ENCODE measurements at places on chromosomes 4 and X. TPM values are rescaled to one million over a fixed set of nuclear protein-coding genes. Genes with fewer than 3 reads are reported as not detected.

- no peak for DNase-seq
These were observed 44.8 kb downstream of the SPANXN3 start for GRCh38 chrX:143472347-143472938.

The FGF13 gene
- not detected for total RNA-seq

DNA sequence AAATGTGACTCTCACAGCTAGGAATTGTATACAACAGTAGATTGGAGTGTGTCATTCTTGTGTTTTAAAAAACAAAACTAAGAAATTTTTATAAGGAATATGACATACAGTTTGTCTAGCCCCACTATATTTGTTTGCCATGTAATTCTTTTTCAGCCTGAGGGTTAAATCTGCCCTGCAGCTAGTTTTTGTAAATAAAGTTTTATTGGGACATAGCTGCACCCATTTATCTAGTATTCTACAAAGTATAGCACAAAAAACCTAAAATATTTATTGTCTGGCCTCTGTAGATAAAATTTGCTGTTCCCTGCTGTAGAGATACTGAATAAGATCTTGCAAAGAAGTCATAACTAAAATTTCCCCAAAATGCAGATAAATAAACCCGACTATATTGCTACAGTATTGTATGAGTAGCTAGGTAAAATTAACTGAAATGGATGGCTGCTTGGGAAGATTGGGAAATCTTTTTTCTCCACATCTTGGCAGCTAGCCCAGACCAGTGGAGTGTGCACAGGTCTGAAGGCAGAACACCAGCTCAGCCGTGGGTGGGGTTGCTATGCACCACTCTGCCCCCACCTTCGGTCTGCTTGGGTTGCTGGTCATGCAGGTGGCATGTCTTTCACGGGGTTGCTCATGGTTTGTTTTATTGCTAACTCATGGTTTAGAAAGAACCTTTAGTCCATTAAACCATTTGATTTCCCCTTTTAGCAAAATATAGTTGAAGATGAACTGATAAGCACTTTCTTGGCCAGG lies 127.9 kb downstream of the KLHL8 start:
- peak; percentile 98 for DNase-seq

The TXK gene
- total RNA-seq: 0.17 TPM

DNA sequence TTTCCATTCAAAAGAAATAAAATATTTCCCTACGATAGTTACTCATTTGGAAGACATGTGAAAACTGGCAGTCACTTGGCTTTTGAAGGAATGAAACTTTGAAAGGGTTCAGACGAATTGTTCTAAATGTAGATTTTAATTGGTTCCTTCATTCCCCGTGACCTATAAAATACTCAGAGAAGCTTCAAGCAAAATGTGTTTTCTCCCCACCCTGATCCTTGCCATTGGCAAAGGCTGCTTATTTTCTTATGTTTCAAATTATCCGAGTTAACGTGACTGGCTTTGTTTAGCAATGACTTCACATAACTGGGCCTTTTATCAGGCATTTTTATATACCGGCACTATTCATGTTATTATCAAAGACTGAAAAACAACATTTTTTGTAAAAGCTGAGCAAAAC lies 204.1 kb upstream of the NEIL3 start:
- DNase-seq: no peak

The SOD3 gene
- 0.17 TPM for total RNA-seq

- no peak for DNase-seq
These were observed 877.0 kb upstream of the GRID2 start for GRCh38 chr4:91426725-91427124.

The ABLIM2 gene
- total RNA-seq: 0.32 TPM

DNA sequence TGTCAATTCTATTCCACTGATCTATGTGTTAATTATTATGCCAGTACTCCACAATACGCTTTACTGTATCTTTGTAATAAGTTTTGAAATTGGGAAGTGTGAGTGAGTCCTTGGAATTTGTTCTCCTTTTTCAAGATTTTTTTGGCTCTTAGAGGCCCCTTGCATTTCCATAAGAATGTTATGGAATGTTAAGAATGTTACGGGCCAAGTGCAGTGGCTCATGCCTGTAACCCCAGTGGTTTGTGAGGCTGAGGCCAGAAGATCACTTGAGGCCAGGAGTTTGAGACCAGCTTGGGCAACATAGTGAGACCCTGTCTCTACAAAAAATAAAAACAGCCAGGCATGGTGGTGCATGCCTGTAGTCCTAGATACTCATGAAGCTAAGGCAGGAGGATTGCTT lies 167.6 kb upstream of the CXorf66 start:
- no peak for DNase-seq

The NXF3 gene
- total RNA-seq: 0.17 TPM

- peak; percentile 86 for DNase-seq
These were observed 1.2 kb upstream of the CDK16 start for GRCh38 chrX:47217121-47217851.

The ABCG2 gene
- 2.5 TPM for total RNA-seq

The BTC gene
- 2.5 TPM for total RNA-seq

DNA sequence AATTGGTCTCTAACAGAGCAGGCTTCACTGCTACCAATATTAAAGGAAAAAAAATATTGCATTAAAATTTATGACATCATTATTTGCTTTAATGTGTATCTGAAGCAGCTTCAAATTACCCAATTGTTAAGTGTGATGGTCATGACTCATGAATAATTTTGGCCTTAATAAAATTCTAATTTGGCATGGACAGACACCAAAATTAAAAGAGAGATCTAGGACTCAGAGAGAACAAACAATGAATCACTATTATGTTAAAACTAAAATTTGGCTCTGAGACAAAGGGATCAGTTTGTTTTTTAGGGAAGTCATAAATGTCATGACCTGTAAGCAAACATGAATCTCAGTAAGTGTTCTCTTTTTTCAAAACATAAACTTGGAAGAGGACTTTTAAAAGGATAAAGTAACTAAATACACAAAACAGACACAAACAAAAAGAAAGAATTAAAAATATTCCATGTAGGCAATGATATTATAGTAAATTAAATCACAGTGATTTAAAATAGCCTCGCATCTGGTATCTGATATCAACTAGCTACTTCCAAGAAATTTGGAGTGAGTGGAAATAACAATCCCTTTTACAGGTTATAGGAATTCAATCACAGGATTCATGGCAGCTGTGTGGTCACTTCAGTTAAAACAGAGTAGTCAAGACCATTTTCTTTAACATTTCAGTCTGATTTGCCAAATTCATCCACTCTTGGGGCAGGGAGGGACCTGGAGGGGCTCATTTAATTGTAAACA lies 11.6 kb downstream of the VEGFC start:
- DNase-seq: peak; percentile 61

DNA sequence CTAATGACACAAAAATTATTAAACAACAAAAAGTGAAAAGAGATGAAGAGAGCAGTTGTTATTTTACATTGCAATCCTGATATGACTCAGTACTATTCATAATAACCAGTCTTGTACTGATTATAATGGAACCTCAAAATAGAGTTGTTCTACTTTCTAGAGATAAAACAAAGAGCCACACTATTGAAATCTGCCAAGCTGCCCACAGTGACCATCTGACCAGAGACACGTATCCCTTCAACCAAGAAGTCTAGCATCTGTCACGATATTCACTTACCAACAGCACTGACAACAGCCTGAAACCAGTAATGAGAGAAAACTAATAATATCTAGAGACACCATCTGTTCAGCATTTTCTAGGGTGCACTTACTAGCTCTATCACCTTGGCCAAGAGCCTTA lies 466.7 kb downstream of the NKX6-1 start:
- no peak for DNase-seq

DNA sequence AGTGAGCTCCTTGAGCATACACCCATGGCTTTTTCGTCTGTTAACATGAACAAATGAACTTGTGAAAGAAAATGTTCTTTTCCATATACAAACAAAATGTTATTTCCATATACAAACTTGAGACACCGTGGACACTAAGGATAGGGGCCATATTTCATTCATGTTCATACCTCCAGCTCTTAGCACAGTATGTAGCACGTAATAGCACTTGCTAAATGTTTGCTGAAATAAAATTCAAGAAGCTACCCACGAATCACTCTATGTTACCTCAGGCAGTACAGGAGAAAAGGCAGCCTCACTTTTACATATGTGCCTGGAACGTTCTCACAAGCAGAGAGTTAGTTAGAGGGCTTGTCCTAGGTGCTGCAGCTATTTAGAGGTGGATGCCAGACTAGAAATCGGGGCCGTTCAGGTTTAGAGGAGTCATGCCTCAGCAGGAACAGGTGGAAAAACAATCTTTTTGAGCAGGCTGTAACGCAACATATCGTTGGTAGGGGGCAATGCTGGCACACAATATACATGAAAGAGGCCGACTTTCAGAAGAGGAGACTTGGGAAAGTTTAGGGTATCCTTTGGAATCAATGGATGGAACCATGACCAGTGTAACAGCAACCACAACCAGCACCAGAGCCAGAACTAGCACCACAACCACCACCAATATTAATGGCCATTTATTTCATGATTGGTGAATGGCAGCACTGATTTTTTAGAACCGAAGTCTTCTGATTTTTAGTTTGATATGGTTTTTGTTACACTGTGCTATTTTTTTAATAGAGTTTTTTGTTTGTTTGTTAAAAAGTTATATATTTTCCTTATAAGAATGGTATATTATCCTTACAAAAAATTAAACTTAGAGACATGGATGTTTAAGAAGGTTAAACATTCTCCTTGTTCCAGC lies 14.8 kb upstream of the PAQR3 start:
- DNase-seq: no peak

DNA sequence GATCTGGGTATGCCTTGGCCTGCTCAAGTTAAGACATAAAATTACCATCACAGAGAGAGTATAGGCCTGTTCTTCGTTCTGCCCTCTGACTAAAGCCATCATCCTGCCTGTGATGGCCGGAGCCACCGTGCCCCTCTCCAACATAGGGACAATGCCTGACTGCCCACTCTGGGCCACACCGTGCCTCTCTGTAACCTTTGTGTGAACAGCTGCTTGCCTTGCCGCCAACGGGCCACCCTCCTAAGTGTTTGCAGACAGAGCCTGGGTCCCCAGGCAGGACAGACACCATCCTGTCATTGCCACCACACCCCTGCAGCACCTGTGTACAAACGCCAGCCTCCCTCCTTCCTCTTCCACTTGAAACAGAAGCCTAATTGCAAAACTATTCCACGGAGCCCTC lies 298.7 kb upstream of the TENM3 start:
- no peak for DNase-seq

GRCh38 chrX:74506317-74507115 lies 85.2 kb downstream of the SLC16A2 start:
- DNase-seq: peak; percentile 2

The IQCM gene
- not detected for total RNA-seq

GRCh38 chr4:75698162-75698962 lies 25.2 kb upstream of the G3BP2 start:
- no peak for DNase-seq

GRCh38 chrX:16593801-16594200 lies 56.2 kb upstream of the S100G start:
- no peak for DNase-seq

GRCh38 chr4:15294202-15294601 lies 133.6 kb upstream of the C1QTNF7 start:
- no peak for DNase-seq

- no peak for DNase-seq
These were observed at the start of gene FAM50A for GRCh38 chrX:154443992-154444754. TSS of gene FAM50A (plus strand) at chrX:154444141. CDS start at chrX:154444236, 95 bp downstream.

DNA sequence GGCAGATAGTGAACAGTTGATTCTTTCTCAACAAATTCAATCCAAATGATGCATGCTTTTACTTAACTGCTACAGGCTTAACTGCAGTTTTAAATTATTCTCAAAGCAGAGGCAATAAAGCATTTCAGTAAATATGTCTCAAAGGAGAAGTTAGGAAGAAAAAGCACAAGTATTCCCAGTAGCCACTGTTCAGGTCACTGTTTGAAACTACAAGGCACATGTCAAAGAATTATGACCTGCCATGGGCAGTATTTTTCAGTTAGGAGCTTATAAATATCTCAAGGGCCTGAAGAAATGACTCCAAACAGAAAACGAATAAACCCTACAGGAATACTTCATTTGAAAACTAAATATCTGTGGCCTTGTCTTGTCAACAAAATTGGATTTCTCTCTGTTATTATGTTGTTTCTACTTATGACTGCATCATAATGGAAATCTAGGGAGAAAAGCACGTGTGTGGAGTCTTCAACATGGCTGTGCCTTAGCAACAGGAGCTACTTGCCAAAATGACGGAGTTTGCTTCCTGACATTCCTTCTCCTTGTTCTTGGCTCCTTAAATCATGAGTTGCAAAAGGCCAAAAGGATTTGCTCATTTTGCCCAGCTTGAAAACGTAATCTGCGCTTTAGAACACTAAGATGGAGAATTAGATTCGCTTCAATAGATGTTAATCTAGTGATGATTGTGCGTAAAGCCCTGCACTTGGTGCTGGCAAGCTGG lies 67.6 kb upstream of the GPR101 start:
- DNase-seq: no peak

GRCh38 chrX:102712216-102712966 lies at the start of gene GPRASP2:
TSS of gene GPRASP2 (plus strand) at chrX:102712448. CDS start at chrX:102714870, 2,422 bp downstream.
- DNase-seq: peak; percentile 24

DNA sequence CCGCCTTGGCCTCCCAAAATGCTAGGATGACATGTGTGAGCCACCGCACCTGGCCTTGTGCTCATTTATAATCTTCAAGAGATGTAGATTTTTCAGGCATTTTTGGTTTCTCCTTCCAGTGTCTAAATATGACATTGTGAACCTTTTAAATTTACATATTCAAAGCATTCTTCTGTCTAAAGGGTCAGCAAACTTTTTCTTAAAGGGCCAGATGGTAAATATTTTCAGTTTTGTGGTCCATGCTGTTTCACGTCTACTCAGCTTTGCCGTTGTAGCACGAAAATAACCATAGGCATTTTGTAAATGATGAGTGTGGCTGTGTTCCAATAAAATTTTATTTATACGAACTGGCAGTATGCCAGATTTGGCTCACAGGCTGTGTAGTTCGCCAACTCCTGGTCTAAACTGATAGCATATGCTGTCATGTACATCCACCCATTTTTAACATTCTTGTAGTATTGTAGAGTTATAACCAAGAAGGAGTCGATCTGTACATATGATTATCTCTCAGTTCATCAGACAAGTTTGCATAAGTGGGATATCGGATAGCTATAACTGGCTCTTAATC lies 12.7 kb upstream of the GCNA start:
- DNase-seq: no peak

DNA sequence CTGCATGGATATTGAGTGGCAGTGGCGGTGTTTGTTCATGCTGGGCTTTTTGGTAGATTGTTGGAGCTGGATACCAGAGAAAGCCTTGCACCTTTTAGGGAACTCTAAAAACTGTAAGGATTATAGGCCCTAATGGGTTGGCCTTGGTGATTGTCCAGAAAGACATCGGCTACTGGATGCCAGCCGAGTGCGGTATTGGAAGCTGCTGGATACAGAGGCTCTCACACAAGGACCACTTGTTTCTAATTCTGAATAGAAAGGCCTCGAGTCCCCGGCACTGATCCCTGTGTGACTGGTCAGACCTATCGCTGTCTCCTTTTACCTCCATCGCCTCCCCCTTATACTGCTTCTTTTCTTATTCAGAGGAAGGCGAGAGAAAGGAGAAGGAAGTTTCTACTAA lies 27.3 kb upstream of the SCOC start:
- DNase-seq: no peak

DNA sequence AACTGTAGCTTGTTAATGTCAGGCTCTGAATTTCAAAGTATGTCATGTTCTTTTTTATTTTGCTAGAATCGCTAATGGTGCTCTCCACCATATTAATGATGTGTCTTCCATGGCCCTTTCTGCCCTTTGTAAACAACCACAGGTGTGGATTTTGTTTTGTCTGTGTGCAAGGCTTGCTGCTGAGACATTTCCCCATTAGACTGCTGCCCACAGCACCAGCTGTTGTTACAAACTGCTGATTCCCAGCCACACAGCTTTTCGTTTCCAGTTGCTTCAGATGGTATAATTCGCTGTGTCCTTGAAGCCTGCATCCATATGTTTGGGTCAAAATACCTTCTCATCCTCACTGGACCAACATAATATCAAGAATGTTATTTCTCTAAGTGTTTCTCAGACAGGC lies 32.8 kb downstream of the KCNIP4 start:
- no peak for DNase-seq
